ENCODE measurements at places on chromosomes 4 and X.

DNA sequence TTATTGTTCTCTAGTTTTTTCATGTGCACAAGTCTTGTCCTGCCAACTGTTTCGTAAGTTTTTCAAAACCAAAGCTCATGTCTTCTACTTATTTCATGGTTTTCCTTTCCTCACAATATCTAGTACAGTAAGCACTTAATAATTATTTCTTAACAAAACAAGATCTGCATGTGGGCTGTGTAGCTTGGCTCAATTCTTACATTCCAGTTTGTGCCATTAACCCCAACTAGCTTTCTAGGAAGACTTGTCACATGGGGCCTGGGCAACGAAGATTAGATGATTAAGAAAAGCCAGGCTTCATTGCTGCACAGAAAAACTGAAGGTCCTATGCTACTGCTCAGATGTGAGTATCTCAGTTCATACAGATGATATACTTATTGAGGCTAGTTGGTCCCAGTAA is 155.3 kb upstream of the TEX13A start:
- DNase-seq = no peak

- no peak for DNase-seq
Observed at GRCh38 chr4:38287101-38287851, 327.1 kb downstream of the PTTG2 start.

GRCh38 chr4:151644622-151645021 is 116.2 kb downstream of the GATB start:
- peak; percentile 27 for DNase-seq

DNA sequence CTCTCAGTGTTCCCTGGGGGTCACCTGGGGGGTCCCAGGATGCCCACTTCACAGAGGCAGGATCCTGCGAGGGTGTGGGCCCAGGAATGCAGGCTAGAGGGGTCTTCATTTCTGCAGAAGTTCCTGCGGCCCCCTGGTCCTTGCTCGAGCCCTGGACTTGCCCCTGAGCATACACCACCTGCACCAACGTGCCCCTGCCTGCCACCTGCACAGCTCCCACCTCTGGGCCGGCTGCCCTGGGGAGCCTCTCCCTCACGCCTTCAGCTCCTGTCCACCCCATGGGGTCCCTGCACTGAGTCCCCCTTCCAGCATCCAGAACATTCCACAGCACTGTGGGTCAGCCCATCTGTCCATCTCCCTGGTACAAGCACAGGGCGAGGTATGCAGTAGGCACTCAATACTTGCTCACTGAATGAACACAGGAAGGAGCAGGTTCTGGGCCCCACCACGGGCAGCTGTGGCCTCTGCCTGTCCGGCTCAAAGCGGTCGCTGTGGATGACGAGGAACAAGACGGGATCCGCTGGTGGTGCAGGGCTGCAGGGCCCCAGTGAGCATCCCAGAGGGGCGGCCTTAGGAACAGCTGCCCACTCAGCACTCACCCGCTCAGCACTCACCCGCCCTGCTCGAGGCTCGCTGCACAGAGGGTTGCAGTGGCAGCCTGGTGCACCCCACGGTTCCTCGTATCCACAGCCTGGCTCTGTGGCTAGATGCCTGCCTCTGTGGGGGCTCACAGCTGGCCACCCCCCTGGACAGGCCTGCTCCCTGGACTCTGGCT is 70.5 kb upstream of the MXD4 start:
- DNase-seq = no peak

GRCh38 chr4:38985410-38986100 is 46.7 kb downstream of the TMEM156 start:
- no peak for DNase-seq

DNA sequence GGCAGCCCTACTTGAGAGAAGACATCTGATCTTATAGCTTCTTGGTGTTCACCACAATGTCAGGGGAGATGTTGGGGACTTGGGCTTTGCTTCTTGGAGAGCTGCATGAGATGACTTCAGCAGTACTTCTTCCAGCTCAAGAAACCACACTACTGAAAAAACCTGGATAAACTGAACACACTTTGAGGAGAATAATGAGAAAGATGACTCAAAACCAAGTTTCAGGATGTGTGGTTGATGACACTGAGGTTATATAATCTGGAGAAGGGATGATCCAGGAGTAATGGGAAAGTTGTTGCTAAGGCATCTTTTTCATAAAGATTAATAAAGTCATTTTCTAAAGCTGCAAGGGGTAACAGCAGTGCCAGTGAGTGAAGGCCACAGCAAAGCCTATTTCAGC is 58.4 kb upstream of the PNPLA4 start:
- no peak for DNase-seq

DNA sequence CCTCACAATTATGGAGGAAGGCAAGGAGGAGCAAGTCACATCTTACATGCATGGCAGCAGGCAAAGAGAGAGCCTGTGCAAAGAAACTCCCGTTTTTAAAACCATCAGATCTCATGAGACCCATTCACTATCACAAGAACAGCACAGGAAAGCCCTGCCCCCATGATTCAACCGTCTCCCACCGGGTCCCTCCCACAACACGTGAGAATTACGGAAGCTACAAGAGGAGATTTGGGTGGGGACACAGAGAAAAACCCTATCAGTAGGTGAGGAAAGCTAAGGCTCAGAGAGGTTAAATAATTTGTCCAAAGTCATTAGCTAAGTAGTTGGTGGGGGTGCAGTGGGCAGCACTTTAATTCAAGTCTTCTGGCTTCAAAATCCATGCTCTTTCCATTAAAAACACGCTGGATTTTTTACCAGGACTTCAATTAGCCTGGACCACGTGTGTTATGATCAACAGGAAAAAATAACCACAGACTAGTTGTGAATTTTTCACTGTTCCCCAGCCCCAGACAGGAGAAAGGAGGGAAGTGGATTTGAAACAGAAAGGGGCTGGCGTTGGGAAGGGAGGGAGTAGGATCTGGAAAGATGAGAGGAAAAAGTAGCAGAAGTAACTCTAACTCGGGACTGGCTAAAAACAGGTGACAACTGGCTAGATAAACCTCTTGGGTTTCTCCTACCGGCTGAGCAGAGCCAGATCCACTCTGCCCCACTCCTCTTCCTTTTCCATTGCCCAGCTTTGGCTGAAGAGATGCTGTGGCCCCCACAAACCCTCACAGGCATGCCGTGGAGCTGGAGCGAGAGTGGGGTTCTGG is 986 bp downstream of the MTMR8 start:
- DNase-seq = no peak

DNA sequence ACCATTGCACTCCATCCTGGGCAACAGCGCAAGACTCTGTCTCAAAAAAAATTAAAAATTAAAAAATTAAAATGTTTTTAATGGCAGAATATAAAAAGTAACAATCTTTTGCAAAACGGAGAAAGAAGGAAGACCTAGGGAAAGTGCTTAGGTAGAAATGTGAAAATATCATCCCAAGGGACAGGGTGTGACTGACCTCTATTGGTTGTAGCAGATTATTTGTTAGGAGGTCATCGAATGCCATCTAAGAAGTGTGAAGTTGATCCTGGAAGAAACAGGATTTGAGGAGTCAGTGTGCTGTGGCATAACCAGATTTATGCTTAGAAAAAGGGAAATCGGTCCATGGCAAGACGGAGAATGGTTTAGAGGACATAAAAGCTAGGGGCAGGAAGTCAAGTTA is 18.1 kb upstream of the C4orf36 start:
- DNase-seq = no peak

DNA sequence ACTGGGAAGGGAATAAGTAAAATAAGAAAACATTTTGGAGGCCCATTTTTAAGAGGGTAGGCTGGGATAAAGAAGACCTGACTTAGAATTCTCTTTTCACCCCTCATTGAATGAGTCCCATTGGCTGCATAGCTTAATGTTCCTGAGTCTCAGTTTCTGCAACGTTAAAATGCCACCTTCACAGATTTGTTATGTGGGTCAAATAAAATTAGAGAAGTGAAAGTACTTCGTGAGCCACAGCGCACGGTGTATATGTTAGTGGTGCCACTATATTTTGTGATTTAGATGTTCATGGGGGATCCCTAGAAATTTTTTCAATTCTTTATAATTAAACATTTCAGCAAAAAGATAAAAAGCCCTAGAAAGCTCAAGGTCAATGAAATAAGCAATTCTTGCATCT is 109.2 kb upstream of the HS3ST1 start:
- DNase-seq = no peak

- DNase-seq = no peak
Observed at GRCh38 chrX:151725338-151725614, 9.3 kb upstream of the CNGA2 start.

GRCh38 chr4:81627590-81627989 is 155.9 kb upstream of the RASGEF1B start:
- no peak for DNase-seq

DNA sequence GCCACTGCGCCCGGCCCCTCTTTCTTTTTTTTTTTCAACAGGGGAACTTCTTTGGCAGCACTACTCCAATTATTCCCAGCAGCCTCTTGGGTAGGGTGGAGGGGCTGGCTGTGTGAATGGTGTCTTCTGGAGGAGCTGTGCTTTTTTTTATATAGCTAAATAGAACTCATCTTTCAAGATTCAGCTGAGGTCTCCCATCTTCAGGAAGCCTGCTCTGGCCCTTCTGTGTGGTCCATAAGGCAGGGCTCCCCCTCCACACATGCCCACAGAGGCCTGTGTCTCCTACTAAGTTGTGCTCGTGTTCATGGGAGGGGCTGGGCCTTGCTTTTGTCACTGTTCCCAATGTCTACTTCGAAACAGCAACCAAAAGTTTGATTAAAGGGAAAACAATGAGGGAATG is 116.8 kb downstream of the AFAP1 start:
- no peak for DNase-seq

DNA sequence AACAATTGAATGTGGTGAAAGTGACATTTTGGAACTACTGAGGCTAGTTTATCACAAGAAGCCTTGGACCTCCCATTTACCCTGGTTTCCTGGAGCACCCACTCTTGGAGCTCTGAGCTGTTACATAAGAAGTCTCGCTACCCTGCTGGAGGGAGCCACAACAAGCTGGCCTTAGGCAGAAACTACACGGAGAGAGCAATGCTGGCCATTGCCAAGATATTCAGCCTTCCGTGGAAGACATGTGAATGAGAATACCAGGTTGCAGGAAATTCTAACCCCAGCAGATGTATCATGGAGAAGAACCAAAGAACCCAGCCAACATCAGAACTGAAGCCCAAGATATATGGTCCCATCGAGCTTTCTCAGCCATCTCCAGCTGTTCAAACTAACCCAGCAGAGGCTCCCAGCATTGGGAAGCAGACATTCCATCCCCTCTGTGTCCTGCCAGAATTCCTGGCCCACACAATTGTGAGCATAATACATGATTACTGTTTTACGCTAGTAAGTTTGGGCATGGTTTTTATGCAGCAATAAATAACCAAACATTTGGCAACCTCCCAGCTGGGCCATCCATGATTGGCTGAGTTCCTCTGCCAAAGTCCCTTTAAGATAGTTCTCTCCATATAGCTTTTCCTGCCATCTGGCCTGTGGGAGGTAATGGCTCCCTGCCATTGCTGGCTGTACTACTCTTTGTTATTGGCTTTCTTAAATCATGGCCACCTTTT is 17.9 kb upstream of the PDE5A start:
- no peak for DNase-seq

DNA sequence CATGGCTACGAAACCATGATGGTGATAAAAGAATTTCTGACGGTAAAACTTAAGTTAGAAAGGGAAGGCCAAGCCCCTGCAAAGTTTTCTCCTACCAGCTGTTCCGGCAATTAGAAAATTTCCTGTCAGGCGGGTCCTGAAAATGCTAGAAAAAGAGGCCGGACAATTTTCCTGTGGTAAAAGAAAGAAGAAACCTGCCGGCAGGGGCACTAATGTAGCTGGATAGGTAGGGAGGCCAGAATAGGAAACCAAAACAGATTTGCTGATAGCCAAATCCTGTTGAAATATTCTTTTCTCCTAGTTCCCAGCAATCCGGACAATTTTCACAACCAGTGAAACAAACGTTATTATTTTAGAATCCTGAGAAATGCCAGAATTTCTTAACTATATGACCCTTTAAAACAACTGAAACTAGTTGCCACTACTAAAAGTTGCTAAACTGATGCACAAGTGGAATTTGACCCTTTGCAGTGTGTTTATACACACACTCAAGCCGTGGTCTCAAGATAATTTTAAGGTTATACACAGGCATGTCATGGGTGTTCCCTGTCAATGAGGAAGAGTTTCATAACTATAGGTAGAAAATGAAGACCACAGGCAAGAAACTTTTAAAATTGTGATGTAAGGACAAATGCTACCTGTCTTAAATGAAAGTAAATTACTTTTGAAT is 47.7 kb downstream of the RPS6KA3 start:
- DNase-seq = no peak

GRCh38 chr4:3808597-3808996 is 42.4 kb downstream of the ADRA2C start:
- no peak for DNase-seq

- no peak for DNase-seq
Observed at GRCh38 chrX:42680666-42681065, 97.3 kb downstream of the PPP1R2C start.

DNA sequence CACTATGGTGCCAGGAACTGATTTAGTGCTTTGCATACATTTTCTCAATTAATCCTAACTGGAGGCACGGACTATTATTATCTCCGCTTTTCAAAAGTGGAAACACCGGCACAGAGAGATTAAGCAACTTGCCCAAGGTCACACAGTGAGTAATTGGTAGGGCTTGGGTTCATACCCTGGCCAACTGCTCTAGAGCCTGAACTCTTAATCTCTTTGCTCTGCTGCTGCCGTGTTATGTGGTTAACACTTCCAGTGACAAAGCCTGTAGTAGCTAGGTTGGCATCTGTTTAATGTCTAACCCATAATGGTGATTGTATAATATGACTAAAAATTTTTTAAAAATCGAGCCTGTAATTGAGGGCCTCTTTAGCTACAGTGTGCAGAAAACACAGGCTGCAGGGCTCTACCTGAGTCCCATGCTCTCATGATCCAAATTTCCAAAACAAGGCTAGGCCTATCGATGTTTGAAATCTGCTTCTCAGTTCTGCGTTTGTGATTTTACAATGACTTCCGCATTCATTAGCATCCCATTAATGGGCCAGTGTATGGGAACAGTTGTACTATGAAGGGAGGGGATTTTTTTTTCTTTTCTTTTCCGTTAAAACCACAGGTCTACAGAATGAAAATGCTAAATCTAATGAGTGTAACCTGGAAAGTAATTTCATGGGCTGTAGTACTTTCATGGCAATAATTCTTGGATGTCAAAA is 219.3 kb upstream of the JADE1 start:
- DNase-seq = no peak

DNA sequence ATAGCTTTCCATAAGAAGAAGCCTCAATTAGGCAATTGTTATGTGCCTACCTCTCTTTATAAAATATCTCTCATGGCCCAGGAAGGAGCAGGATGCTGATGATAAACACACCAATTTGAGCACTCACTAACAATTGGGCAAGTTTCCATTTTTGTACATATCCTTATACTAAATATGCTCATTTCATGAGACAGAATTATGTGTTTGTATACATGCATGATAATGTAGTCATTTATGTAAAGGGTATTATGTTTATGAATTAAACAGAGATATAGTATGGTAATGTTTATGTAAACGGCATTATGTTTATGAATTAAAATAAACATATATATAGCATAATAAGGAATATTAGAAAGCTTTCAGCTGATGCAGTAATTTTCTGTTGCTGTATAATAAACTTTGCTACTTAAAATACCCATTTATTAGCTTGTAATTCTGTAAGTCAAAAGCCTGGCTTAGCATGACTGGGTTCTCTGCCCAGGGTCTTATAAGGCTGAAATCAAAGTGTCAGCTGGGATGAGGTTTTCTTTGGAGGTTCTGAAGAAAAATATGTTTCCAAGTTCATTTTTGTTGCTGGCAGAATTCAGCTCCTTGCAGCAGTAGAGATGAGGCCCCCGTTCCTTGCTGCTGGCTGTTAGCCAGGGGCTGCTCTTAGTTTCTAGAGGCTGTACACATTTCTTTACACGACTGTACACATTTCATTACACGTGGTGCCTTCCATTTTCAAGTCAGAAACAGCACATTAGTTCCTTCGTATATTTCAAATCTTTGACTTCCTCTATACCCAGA is 89.0 kb downstream of the GLRA2 start:
- no peak for DNase-seq

Measured in neural crest cell (in vitro differentiated cells).